RWPE1 (cell line): ENCODE measurements at places on chromosomes 12 and 14.
A peak's percentile ranks its signal among the peaks of the same experiment; 100 is the strongest.

DNA sequence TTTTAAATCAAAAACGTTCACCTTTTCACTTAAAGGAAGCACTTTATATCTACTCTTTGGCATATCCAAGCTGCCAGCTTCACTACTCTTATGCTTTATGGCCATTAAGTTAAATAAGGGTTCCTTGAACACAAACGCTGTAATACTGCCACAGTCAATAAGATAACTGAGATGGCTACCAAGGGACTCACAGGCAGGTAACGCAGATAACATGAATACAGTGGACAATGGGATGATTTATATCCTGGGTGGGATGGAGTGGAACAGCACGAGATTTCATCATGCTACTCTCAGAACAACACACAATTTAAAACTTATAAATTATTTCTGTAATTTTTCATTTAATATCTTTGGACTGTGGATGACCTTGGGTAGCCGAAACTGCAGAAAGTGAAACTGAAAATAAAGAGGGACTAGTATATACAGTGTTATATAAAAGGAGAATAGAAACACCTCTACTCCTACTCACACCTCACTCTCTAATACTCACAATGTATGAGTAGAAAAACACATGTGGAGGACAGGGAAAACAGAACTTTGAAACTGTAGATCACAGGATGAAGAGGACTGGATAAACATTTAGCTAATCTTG lies 367.3 kb downstream of the C12orf50 start:
- DNase-seq: peak; percentile 8

- DNase-seq: peak; percentile 56
These were observed 156.8 kb upstream of the TMEM260 start for GRCh38 chr14:56422703-56423213.

GRCh38 chr12:11855983-11856374 lies 206.5 kb downstream of the ETV6 start:
- DNase-seq: no peak

GRCh38 chr12:20415028-20415427 lies 46.7 kb downstream of the PDE3A start:
- DNase-seq: no peak

DNA sequence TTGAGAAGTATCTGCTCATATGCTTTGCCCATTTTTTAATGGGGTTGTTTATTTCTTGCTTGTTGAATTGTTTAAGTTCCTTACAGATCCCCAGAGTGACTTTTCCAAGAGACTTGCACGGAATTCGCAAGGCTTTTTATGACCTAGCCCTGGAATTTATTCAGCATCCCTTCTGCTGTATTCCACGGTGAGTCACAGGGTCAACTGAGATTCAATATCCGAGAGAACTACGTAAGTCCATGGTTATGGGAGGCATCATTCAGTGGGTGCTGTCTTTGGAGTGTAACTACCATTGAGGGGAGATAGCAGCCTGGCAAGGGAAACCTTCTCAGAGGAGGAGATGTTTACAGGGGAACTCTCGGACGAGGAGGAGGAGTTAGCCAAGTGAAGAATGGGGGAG lies 20.9 kb upstream of the GPRC5A start:
- DNase-seq: peak; percentile 60

DNA sequence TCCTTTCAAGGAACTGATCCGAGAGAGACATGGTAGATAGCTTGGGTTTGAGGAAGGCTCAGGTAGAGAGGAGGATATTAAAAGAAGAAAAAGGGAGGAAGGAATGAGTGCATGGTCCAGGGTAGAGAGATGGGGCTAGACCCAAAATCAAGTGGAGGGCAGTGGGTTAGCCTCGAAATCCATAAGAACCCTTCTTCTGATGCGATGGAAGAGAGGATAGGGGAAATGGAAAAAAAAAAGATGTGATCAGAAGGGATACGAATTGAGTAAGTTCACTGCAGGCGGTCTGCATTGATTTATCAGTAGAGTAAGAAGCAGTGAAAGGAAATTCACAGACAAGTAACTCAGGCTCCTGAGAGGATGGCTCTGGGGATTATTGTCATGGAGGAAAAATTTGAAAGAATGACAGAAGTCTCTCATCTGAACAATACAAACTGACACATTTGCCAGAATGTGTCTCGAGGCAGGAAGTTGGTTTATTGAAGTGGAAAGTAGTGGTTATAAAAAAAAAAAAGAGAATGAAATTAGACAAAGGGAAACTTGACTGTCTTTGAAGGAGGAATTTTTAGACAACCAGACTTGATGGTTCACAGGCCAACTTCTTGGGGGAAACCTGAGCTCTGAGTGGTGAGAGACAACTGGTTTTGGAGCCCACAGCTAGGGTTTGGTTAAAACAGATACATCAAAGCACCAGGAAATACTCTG lies 10.2 kb downstream of the PPFIBP1 start:
- DNase-seq: no peak

DNA sequence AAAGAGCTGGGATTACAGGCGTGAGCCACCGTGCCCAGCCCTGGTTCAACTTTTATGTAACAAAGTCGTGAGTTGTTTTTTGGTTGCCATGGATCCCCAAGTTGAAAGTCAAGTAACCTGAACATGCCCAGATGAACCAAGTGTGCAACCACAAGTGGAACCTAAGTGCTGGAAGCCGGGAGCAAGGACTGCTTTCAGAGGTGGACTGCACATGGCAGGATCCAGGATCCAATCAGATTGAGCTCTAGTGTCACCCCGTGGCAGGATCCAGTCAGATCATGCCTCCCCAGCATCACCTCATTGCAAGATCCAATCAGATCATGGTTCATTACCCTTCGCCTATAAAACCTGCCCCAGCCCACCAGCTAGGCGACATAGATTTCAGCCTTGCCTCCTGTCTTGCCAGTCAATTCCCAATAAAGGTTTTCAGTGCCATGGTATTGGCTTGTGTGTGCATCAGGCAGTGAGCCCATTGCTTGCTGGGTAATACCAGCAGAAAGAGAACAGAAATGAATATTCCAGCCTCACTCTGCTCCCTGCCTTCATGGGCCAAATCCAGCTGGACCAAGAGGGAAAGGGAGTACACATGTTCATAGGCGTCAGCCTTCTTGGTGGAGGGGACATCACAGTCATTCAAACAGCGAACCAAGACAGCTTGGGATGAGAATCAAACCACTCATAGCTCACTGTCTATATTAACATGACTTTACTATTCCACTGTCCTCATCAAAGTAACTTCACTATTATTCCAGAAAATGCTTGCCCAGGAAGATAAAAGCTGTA lies 43.6 kb upstream of the VASH1 start:
- no peak for DNase-seq

- DNase-seq: no peak
These were observed 189.4 kb downstream of the NUAK1 start for GRCh38 chr12:105949391-105949790.

DNA sequence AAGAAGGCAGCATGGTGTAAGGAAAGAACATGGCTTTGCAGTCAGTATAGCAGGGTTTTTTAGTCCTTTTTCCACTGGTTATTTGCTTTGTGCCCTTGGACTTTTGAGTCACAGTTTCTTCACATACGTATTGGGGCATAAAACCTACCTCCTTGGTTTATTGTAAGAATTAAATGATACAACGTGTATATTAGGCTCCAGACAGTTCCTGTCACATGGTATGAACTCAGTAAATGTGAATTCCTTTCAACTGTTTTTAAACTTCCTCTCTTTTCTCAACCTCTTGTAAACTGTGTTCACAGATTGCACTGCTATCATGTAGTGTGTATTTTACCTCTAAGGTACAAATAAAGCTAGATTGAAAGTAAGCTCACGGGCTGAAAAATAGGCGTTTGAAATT lies 29.5 kb downstream of the MSRB3 start:
- no peak for DNase-seq

GRCh38 chr14:33954016-33954598 lies 3.2 kb upstream of the EGLN3 start:
- no peak for DNase-seq

GRCh38 chr12:65959452-65959851 lies 135.2 kb downstream of the HMGA2 start:
- no peak for DNase-seq

GRCh38 chr12:51009056-51009440 lies 17.1 kb downstream of the SLC11A2 start:
- DNase-seq: no peak

- DNase-seq: no peak
These were observed 150.2 kb upstream of the CLEC14A start for GRCh38 chr14:38405851-38406635.

- DNase-seq: peak; percentile 85
These were observed 13.7 kb downstream of the COA8 start for GRCh38 chr14:103576371-103577024.

- DNase-seq: no peak
These were observed 53.8 kb downstream of the FZD10 start for GRCh38 chr12:130216031-130216430.

DNA sequence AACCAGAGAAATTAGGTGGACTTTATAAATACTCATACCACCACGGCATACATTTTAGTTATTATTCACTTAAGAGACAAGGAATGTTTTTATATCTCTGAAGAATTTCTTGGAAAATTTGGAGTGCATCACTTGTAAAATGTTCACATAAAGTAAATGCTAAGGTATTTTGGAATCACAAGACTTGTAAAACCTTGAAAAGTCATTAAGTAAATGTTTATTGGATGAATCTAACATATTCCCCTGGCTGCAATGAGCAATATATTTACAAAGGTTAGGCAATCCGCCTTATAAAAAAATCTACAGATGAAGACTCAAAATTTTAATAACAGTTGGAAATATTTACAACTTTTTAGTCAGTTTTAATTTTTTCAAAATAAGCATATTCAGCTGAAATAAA lies 287.4 kb upstream of the ALG10 start:
- no peak for DNase-seq

DNA sequence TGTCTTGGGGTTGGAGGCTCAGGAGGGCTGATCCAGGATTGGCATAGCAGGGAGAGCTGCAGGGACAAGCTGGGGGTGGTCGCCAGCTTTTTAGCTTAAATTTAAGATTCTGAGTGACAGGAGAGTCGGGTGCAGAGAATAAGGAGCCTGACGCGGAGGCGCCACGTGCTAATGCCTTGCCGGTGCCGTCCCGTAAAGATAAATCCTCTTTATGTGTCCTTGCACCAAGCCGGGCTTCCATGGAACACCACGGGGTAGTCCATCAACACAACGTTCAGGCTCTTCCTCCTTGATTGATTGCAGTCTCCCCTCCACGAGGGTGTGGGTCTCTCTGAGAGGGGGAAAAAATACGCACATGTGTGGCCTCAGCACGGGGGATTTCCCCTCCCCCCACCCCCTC lies 3.9 kb downstream of the DLK1 start:
- DNase-seq: no peak

DNA sequence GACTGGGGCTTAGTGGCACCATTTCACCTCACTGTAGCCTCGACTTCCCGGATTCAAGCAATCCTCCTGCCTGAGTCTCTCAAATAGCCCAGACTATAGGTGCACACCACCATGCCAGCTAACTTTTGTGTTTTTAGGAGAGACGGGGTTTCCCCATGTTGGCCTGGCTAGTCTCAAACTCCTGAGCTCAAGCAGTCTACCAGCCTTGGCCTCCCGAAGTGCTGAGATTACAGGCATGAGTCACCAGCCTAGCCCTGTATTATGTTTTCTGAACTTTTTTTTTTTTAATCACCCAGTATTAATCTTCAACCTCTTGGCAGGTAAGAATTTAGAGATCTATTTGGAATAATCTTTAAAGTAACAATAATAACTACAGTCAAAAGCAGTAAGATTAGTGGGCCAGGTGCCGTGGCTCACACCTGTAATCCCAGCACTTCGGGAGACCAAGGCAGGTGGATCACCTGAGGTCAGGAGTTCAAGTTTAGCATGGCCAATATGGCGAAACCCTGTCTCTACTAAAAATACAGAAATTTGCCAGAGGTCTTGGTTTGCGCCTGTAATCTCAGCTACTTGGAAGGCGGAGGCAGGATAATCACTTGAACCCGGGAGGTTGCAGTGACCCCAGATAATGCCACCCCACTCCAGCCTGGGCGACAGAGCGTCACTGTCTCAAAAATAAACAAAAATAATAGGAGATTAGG lies 8.6 kb downstream of the NANOG start:
- DNase-seq: no peak

GRCh38 chr12:55065535-55065934 lies 45.8 kb downstream of the NEUROD4 start:
- no peak for DNase-seq

GRCh38 chr12:129901254-129901653 lies 2.6 kb downstream of the TMEM132D start:
- peak; percentile 29 for DNase-seq

DNA sequence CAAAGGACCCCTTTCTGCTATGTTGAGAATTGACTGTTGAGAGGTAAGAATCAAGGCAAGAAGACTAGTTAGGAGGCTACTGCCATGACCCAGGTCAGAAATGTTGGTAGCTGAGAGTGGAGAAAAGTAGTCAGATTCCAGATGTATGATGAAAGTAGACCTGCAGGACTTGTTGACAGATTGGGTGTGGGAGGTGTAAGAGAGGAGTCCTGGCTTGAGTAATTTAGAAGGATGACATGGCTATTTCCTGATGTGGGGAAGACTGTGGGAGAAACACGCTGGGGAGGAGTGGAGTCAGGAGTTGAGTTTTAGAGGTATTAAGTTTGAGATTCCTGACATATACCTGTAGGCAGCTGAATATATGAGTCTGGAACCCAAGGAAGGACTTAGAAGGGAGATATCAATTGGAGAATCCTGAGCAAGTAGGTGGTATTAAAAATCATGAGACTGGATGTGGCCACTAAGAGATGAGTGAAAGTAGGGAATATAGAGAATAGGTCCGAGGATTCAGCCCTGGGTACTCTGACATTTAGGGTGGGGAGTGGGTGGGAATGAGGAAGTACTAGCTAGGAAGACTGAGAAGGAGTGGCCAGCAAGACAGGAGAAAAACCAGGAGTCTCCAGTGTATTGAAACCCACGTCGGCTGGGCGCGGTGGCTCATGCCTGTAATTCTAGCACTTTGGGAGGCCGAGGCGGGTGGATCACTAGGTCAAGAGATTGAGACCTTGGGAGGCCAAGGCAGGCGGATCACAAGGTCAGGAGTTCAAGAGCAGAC lies 12.6 kb upstream of the DDX47 start:
- DNase-seq: peak; percentile 53

DNA sequence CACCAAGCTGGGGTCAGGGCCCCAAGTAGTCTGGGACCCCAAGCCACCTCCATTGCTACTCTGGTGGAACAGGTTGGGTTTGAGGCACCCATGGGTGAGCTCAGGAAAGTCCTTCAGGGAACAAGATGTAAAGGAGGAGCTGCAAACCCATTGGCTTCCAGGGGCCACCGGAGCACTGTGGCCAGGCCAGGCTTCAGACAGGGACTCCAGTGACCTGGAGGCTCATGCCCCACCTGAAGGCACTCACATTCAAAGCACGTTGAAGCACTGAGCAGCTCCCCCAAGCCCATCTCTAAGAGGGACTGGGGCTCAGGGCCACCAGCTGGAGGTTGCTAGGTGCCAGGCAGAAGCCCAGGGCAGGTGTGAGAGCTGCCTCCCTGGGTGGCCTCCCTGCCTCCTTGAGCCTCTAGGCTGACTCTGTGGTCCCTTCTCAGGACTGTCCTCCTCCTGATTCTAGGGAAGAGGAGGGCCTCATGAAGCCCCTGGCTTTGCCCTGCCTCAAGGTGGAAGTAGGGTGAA lies 49.1 kb downstream of the FAM222A start:
- no peak for DNase-seq

- DNase-seq: no peak
These were observed 188.1 kb downstream of the ANO4 start for GRCh38 chr12:100982511-100983183.

- no peak for DNase-seq
These were observed 42.3 kb upstream of the FRMD6 start for GRCh38 chr14:51609251-51609954.
